ENCODE measurements at places on chromosomes 1 and 21.
A peak's percentile ranks its signal among the peaks of the same experiment; 100 is the strongest.

DNA sequence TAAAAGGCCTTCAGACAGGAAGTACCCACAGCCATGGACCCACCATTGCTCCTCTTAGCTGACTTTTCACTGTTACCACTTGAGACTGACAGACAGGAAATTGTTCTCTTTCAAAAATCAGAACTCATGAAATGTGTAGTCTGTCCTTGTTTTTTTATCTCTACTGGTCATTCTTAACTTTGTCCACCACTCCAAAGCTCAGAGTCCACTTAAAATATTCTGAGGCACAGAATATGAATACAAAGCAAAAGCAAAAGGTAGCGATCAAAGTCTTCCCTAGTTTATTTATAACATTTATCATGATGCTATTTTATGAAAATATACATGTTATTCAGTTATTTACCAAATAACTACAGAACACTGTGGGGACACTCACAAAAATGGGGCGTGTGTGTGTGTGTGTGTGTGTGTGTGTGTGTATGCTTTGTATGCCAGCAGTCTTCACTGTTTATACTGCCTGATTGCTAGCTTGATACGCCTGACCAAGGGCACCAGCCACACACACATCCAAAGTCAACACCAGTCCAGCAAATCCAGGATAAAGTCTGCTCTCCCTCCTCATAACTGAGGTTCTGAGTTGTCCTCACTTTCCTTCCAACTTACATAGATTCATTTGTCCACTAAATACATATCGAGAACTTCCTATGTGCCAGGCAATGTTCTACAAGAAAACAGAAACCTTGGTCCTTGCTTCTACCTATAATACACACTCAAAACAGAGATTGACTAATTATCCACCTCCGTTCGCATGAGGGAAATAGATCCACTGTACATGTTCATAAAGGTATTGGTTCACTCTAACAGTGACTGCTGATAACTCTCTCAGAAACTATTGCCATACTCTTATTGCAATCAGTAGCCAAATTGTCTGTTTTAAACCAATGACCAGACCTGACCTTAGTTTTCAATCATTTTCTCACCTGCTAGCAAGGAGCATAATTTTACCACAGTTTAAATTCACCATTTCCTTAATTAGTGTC, 79.4 kb downstream of the ERICH3 start:
- DNase-seq, result no peak

DNA sequence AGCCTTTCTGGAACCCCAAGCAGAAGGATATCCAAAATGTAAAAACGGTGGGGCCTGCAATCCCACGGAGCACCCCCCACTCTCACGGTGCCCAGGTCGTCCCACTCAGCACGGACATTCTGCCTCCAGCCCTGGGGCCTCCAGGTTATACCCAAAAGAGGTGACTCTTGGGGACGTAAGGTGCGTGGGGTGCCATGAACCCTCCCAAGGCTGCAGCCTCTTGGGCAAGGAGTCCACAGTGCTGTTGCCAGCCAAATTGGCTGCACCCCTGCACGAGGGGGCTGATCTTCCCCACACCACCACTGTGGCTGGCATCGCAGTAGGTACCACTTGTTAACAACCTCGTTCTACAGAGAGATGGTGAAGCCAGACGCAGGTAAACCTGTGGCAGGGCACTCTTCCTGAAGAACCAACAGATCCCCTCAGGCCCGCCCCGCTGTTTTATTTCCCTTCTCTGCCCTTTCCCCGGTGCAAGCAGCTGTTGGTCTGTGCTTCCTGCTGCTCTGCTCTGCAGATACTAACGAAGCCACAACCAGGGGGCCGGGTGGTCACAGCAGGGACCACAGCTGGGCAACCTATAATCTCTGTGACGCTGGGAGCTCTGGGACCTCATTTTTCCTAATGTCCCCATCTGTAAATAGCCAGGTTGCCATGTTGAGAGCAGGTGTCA, 8.7 kb downstream of the TFF3 start:
- DNase-seq, result no peak

DNA sequence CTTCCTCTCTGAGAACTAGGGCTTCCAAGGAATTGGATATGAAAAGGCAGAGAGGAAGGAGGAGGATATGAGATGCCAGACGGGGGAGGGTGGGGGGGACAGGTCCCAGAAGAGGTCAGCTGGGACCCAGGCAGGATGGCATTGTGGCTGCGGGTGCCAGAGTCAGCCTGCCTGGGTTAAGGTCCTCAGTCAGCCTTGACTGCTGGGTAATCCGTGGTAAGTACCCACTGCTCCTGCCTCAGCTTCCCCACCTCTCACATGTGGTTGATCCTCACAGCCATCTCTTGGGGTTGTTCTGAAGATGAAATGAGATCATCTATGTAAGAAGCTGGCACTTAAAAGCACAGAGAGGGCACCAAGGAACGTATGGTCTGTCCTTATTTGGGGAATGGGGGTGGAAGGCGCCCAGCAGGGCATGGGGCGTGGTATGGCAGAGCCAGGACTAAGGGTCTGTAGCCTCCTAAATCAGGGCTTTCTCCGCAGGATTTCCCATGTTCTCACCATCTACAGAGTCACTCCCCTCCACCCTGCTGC, 23.8 kb downstream of the ELF3 start:
- no peak for DNase-seq

DNA sequence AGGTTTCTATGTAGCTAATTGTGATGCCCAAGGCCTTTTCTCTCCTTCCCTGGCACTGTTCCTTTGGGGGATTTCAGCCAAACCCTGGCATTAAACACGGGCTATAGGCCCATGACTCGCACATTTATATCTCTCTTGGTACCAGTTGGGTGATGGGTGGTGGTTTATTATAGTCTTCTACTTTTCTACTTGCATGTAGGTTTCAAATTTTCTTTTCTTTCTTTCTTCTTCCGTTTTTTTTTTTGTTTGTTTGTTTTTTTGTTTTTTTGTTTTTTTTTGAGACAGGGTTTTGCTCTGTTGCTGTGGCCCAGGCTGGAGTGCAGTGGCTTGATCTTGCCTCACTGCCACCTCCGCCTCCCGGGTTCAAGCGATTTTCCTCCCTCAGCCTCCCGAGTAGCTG, 1.1 kb downstream of the IL10RB start:
- DNase-seq, result no peak

GRCh38 chr1:194056169-194056568, 869.8 kb upstream of the B3GALT2 start:
- no peak for DNase-seq

- no peak for DNase-seq
Observed at GRCh38 chr1:45647248-45648021, 23.6 kb upstream of the CCDC17 start.

DNA sequence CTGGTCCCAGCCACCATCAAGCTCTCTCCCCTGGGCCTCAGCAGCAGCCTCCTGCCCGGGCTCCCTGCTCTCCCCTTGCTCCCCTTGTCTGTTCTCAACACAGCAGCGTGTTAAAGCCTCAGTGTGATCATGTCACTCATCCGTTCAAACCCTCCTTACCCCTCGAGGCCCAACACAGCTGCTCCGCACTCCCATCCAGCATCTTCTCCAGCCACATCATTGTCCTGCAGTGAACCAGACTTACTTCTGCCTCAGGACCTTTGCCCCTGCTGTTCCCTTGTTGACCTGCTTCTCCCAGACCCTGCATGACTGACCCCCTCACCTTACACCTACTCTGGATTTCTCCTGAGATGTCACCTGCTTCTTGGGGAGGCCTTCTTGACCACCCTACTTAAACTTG, 13.3 kb downstream of the CDK18 start:
- DNase-seq, result no peak

DNA sequence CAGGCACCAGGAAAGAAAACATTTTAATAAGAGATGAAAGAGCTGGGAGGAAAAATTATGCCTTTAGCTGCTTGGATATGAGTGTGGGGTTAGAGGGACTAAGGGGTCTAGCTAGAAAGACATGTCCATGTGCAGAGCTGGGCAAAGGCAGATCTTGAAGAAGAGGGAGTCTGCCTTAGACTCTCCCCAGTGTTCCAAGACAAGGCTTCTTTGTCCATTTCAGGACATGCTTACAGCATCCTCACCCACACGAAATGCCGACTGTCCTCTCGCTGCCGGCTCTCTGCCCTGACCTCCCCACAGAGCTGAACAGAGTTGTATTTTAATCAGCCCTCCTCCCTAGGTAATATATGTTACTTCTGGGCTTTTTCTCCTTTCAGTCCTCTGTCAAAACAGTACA, 100.7 kb upstream of the ATP1B1 start:
- DNase-seq, result no peak

DNA sequence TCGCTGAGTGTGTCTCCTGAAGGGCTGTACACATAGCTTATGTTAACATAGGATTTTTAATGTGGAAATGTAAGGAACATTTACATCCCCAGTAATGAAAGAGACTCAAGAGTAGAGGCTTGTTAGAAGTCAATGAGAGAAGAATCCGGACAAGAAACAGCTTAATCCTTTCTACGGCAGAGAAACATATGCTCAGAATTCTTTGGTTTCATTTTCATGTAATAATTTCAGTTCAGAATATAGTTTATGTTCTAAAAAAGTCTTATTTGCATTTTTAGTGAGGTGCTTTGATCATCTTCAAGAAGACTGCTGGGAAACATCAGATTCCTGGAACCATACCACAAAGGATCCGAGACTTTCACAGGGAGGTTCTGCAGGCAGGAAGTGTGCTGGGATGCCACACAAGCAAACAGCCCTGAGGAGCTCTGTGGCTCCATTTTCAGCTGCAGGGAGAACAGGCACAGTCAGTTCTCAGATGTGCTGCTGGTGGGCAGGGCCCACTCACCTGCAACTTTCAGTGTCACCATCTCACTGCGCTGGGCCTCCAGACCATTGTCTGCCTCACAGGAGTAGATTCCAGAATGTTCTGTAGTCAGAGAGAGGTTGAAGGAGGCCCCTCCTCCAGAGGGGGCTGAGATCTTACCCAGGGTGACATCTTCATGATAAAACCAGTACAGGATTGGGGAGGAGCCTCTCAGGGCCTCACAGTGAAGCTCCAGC, 28.4 kb downstream of the FCRL5 start:
- DNase-seq, result no peak

GRCh38 chr1:85058786-85059185, 10.5 kb upstream of the MCOLN3 start:
- no peak for DNase-seq

DNA sequence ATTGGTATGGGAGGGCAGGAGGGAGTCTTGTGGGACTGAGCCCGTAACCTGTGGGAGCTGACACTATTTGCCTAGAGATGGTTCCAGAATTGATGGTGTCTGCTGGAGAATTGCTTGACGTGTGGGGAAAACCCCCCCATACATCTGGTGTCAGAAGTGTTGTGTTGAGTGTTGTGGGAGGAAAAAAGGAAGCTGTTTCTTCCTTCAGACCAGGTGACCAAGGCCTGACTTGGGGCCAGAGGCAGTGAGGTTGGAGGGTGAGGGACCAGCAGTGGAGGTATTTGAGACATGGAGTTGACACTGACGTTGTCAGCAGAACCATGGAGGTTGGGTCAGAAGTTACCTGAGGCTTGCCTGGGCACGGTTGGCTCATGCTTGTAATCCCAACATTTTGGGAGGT, 8.3 kb downstream of the SHISAL2A start:
- DNase-seq, result no peak

- no peak for DNase-seq
Observed at GRCh38 chr1:74522148-74522547, 9.7 kb upstream of the LRRC53 start.

GRCh38 chr1:68120136-68120791, 69.8 kb upstream of the DIRAS3 start:
- peak; percentile 59 for DNase-seq

DNA sequence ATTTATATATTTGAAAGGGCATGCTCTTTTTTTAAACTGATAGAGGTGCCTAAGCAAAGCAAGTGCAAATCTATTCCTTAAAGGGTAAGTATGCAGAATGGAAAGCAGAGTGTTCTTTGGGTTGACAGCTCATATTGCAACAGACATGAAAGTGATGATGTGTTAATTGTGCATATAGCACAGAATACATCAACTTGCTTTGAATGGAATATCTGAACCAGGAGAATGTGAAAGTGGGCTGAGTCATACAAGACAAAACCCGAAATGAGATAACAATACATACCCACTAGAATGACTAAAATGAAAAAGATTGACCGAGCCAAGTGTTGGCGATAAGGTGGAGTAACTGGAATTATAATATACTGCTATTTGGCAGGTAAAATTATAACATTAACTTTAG, 4.3 kb downstream of the CR1 start:
- no peak for DNase-seq

- DNase-seq, result no peak
Observed at GRCh38 chr1:228097333-228098081, 5.6 kb downstream of the C1orf35 start.

GRCh38 chr1:182699393-182700350, 15.3 kb upstream of the RGS8 start:
- no peak for DNase-seq

- no peak for DNase-seq
Observed at GRCh38 chr1:234942012-234942332, 186.7 kb downstream of the TOMM20 start.

- no peak for DNase-seq
Observed at GRCh38 chr1:52532731-52533327, 20.1 kb downstream of the TUT4 start.

Data from SHP77 treated with DMSO at 0.1 percent for 48 hours (cell line).